Heart right ventricle (tissue), 16 donors: ENCODE measurements at places on chromosomes 16 and 17. TPM values are rescaled to one million over a fixed set of nuclear protein-coding genes. Genes with fewer than 3 reads are reported as not detected.

DNA sequence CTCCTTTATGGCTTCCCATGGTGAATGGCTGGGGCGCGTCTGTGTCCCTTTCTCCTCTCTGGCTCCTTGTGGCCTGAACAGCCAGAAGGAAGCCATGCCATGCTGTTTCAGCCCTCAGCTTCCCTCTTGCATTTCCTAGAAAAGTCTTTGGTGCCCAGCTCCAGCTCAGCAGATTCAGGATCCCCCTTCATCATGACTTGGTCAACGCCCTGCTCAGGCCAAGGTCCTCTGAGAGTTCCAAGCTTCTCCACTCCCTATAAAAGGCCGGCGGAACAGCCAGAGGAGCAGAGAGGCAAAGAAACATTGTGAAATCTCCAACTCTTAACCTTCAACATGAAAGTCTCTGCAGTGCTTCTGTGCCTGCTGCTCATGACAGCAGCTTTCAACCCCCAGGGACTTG, at the start of gene CCL13:
Gene CCL13 (plus strand): TSS at position 287 of the 400 bp plus-strand sequence. CDS start 47 bp downstream, at position 334.
- DNase-seq = no peak
- no peak within 1 kb of the TSS for H3K27ac ChIP-seq
- no peaks in the 10 kb centered on the region for H3K36me3 ChIP-seq
- peaks cover 6% of the 10 kb centered on the region for H3K4me1 ChIP-seq

The FKBP10 gene
- total RNA-seq = 31.8 TPM

- H3K4me1 ChIP-seq = peaks cover 7% of the 10 kb centered on the region
- no peak overlapping the region for H3K27ac ChIP-seq
- no peak overlapping the region for H3K4me3 ChIP-seq
These were observed 320.5 kb downstream of the PHKB start for GRCh38 chr16:47781673-47782072.

DNA sequence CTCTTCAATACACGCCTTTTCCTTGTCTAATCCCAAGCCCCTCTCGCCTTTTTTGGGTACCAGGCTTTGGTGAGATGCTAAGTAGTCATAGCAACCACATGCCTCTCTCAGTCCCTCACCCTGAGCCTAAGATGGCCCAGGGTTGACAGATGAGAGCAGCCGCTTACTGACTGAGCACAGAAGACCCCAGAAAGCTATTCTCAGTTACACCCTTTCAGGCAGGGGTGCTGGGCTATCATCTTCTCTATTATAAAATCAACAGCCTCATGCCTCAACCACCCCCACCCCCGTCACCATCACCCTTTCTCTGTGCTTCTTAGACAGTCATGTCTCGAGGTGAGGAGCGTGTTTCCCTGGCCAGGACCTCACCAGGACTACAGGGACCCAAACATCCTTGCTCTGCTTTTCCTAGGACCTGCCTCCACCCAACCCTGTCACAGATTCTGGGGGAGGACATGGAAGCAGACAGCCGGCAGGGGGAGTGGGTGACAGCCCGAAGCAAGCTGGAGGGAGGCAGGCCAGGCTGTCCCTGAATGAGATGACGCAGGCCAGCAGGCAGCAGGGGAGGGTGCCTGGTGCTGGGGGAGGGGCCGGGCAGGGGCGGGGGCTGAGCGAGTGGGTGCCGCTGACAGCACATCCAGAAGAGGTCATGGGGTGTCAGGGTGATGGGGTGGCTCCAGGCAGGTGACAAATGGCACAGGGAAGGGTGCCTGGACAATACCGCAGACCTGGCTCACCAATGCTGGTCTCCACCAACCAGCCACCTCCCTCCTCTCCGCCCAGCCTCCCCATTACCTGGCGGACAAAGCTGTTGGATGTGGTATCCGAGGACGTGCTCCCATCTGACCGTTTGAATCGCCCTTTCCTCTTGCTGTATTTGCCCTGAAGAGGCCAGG, 3.1 kb downstream of the CACNB1 start:
- H3K4me3 ChIP-seq = no peak overlapping the region
- H3K4me1 ChIP-seq = peaks cover 46% of the 10 kb centered on the region
- H3K27ac ChIP-seq = no peak overlapping the region
- H3K27me3 ChIP-seq = no peaks in the 10 kb centered on the region
- DNase-seq = peak; percentile 71

GRCh38 chr17:45441526-45442310, 9.0 kb upstream of the ARHGAP27 start:
- no peak overlapping the region for H3K4me3 ChIP-seq
- peaks cover 23% of the 10 kb centered on the region for H3K36me3 ChIP-seq
- H3K4me1 ChIP-seq = peaks cover 24% of the 10 kb centered on the region
- H3K27me3 ChIP-seq = no peaks in the 10 kb centered on the region

DNA sequence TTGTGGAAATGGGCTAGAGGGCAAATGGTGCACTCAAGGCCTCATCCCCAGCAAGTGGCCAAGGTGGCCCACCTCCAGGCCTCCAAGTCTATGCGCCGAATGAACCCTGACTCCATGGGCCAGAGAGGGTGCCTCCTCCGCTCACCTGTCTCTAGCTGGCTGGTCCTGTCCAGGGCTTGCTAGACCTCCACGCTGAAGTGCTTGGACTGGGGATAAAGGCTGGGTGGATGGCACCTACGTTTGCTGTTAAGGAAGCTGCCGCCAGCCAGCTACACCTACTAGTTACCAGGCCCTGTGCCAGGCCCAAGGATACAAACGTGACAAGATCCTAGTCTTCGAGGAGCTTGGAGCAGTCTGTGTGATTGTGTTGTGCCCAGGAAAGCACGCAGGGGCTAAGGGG, 739 bp upstream of the SGCA start:
- peak overlapping the region; percentile 54 for H3K4me3 ChIP-seq
- no peaks in the 10 kb centered on the region for H3K36me3 ChIP-seq
- H3K4me1 ChIP-seq = peaks cover 5% of the 10 kb centered on the region
- H3K27me3 ChIP-seq = no peaks in the 10 kb centered on the region
- peak overlapping the region; percentile 95 for H3K27ac ChIP-seq

DNA sequence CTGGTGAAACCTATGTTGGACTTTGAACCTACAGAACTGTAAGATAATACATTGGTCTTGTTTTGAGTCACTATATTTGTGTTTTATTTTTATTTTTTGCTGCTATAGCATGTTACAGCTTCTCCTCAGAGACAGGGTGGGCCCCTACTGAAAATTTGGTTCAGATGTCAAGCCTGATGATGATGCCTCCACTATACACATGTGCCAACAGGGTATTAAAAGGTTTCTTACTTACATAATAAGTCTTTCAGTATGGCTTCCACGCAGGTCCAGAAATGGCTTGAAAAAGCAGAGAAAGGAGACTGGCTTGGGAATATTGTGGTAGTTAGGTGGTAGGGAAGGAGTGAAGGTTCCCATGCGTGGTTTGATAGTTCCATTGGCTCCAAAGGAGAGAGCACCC, 52.9 kb upstream of the ELAC2 start:
- DNase-seq = no peak
- no peak overlapping the region for H3K27ac ChIP-seq
- no peaks in the 10 kb centered on the region for H3K36me3 ChIP-seq

DNA sequence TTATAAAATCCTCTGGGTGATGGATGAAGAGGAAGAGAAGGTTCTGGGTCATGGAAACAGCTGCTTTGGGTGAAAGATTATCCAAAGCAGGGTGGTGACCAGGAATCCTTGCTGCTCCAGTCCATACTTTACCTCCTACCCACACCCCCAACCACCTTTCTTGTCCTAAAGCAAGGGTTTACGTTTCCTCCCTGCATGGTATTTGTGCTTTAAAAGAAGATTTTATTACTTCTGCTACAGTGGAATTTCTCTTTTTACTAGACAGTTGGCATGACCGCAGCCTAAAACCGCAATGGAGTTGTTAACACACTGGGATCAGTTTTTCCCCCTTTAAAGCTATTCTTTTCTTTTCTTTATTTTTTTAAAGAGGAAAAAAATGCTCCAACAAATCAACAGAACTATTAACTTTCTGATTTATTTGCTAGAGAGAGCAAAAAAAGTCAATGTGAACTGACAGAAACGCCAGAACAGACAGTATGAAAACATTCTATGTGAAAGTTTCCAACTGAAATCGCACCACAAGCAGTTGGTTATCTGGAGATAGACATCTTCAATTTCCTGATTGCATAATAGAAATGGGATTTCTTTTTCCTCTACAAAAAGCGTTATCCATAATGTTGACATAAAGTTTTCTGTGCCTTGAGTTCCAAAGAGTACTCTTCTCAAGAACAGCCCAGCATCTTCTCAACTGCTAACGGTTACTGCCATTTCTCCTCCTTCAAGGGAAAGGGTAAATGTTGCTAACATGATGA, 236.0 kb downstream of the IRX3 start:
- no peak for DNase-seq
- H3K4me1 ChIP-seq = peaks cover 9% of the 10 kb centered on the region
- H3K4me3 ChIP-seq = no peak overlapping the region
- no peak overlapping the region for H3K27ac ChIP-seq

The SLC4A1 gene
- 0.59 TPM for total RNA-seq

The THAP11 gene
- 24.9 TPM for total RNA-seq

GRCh38 chr16:68345958-68346635, 35.3 kb downstream of the PRMT7 start:
- no peaks in the 10 kb centered on the region for H3K27me3 ChIP-seq
- H3K4me3 ChIP-seq = no peak overlapping the region
- no peak for DNase-seq
- peaks cover 38% of the 10 kb centered on the region for H3K36me3 ChIP-seq
- H3K27ac ChIP-seq = no peak overlapping the region
- H3K4me1 ChIP-seq = no peaks in the 10 kb centered on the region
